ENCODE measurements at places on chromosomes 11 and 22.

DNA sequence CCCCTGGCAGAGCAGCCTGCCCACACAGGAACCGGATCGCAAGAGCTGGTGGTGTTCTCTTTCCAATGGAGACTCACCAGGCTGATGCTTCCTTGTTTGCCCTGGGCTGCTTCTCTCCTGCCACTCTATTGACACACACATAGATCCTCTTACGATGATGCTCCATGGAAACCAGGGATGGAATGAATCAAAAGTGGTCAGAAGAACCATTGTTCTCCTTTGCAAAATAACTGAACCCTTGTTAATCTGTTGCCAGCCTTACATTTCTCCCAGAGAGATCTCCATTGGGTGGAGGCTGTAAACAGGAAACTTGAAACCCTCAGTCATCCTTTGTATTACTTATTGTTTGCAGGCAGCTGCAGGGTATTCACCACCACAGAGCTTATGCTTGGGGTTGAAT, 24.6 kb upstream of the LDLRAD3 start:
- no peak for DNase-seq

- no peak for DNase-seq
Observed at GRCh38 chr11:2508793-2509192, 64.0 kb downstream of the KCNQ1 start.

DNA sequence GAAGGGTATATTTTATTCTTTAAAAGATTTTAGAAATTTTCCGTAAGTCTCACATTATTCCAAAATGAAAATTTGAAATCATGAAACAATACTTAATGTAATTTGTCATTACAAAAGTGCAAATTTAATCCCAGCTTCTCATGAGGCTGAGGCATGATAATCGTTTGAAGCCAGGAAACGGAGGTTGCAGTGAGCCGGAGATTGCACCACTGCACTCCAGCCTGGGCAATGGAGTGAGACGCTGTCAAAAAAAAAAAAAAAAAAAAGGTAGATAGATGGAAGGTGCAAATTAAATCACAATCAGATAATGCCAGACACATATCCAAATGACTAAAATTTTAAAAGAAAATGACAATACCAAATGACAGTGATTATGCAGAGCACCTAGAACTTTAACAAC, 644.2 kb downstream of the FAM181B start:
- no peak for DNase-seq

DNA sequence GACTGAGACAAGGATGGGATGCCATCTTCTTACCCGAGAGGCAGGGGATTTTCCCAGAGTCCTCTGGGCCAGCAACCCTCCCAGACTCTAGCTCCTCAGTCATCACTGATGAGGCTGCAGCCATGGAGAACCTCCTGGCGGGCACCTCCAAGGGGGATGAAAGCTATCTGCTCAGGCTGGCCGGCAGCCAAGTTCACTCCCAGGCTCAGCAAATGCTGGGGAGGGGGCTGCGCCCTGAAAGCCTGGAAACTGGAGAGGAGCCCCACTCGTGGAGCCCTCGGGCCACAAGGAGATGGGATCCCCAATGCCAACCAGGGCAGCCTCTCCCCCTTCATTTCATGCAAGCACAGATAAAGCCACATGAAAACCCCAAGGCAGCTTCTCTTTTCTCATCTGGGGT, 75.0 kb downstream of the CACNA1I start:
- DNase-seq, result no peak

DNA sequence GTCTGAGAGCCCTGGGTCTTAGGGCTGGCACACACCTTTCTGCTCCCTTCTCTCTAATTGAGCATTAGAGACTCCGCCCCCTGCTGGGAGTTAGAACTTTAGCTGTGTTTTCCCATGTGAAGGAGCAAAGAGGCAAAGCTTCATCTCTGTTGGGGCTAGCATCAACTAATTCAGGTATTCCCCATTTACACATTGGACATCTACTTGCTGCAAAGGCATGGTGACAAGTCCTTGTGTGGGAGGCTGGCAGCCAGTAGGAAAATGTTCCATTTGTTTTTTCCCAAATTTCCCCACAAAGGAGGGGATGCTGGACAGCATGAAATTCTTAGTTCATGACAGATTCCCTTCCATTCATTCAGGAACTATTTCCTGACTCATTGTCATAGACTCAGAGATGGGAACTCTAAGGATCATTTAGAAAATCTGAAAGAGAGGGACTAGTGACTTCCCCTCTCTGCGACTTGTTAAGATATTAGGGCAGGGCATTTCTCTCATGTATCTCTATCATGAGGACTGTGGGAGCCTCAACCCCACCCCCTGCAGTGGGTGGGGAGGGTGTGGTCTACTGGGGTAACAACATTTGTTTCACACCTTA, 3.6 kb downstream of the CD44 start:
- DNase-seq, result no peak

DNA sequence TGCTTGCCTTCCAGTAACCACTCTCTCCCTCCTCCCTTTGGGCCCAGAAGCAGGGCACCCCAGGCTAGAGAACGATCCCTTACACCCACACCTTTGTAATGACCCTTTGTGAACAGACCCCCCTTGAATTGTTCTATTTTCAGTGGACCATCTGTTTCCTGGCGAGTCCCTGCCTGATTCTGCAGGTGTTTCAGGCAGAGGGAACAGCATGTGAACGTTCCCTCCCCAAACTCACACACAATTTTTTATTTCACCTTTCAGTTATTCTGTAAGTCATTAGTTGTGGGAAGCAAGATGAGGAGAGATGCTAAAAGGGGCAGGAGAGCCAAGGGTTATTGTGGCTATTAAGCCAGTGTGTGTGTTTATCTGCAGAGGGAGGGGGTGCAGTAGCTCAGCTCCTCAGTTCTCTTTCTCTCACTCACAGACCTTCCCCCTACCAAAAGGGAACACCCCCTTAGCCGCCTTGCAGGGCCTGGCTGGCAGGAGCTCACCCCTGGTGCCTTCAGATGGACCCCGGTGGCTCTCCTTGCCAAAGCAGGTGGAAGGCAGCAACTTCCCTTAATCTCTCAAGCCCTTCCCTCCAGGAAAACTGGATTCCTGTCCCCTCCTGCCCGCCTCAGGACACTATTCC, 64.8 kb upstream of the SPON1 start:
- DNase-seq, result no peak

DNA sequence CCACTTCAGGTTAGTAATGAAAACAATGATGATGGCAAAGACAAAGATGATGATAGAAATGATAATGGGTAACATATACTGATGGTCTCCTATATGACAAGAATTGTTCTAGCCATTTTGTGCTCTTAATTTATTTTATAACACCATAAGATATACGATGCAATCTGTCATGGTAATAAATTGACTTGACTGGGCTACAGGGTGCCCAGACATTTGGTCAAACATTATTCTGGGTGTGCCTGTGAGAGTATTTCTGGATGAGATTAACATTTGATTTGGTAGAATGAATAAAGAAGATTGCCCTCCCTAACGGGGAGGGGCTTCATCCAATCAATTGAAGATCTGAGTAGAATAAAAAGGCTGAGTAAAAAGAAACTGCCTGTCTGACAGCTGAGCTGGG, 237.3 kb downstream of the LARGE1 start:
- no peak for DNase-seq

GRCh38 chr11:65861533-65862183, 1.4 kb downstream of the MUS81 start:
- no peak for DNase-seq

DNA sequence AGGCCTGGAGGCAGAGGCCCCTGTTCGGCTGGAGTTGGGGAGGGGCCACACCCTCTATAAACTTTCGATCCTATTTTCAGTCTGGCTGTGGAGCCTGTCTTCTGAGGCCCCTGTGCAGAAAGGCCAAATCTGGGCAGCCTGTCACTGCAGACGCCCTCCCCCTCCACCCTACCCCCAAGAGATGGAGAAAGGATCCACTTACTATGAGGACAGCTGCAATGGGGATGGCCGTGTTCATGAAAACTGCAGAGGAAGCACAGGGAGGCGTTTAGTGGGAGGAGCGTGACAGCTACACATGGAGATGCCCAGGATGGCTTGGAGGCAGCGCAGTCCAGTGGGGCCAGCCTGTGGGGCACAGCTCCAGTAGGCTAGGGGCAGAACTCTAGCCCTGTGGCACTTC, 43.5 kb upstream of the KCNJ11 start:
- no peak for DNase-seq

GRCh38 chr11:7595951-7596350, 77.3 kb downstream of the CYB5R2 start:
- DNase-seq, result no peak

- no peak for DNase-seq
Observed at GRCh38 chr11:126133901-126134300, 71.2 kb upstream of the CDON start.

- DNase-seq, result no peak
Observed at GRCh38 chr11:12397931-12398334, 20.6 kb downstream of the PARVA start.

- no peak for DNase-seq
Observed at GRCh38 chr11:28483072-28483867, 375.1 kb downstream of the METTL15 start.

GRCh38 chr11:59815754-59816153, 5.2 kb upstream of the MRPL16 start:
- DNase-seq, result no peak

DNA sequence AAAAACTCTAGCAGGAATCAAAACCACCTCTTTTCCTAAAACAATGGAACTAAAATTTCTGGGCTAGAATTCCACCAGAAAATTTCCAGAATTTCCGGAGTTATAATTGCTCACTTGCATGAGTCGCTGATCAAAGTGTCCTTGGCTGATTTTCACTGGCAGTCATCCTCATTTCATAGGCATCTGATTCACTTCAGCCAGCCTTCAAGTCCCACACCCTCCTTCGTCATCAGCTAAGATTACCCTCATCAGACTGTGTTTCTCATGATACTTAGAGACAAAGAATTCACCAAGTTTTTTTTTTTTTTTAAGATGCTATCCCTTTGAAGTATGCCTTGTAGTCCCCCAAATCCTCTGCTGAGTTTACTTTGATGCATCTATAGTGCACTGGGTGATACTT, 71.5 kb upstream of the RAB38 start:
- no peak for DNase-seq

- no peak for DNase-seq
Observed at GRCh38 chr22:31833930-31834329, 80.1 kb downstream of the DEPDC5 start.

GRCh38 chr11:60087239-60087638, 1.2 kb upstream of the MS4A2 start:
- DNase-seq, result no peak

- DNase-seq, result no peak
Observed at GRCh38 chr11:117303101-117303500, 12.0 kb downstream of the BACE1-AS start.

GRCh38 chr22:39282645-39283321, 36.6 kb downstream of the RPL3 start:
- no peak for DNase-seq

DNA sequence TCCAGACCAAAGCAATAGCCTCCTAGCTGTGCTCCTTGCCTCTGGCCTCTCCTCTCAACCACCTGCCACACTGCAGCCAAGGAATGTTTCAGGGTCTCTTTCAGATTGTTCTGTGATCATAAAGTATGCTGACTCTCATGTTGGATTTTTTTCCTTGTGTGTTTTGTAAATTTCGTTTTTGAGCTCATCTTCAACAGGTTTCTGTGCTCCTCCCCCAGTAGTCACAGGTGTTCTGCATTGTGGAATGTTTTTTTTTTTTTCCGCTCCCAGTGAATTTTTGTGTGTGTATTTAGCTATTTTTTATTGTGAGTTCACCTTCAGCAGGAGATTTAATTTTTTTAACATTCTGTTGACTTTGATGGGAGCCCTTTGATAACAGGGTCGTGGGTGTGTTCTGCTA, 153.7 kb downstream of the MYO18B start:
- no peak for DNase-seq

- DNase-seq, result no peak
Observed at GRCh38 chr22:26891429-26891828, 234.0 kb downstream of the MIAT start.

DNA sequence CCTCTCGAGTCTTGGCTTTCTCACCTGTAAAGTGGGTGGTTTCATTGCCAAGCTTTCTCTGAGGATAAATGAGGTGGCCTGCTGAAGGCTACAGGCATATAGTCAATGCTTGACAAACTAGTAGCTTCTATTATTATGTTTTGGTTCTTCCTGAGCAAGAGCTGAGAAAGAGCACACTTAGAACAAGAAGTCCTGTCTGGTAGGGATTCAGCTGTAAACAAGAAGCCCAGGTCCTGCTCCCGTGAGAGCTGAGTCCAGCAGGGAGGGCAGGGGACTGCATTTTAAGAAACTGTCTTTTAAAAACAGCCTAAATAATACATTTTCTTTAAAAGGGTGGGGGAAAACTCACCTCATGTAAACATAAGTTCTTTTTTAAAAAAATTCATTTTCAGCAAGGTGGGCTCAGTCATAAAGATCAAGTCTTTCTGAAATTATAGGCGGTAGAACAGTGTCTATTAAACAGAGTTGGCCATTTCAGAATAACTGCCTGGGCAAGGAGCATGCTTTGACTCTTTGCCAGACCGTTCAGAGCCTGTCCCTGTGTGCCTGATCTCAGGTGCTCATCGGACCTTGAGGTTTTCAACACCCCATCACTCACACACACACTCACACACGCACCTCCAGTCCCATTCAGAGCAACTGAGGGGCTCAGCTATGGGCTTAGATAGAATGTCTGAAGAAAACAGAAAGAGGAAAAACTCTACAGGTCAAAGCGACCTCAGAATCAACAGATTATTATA, 29.2 kb upstream of the MYO18B start:
- no peak for DNase-seq

GRCh38 chr11:3795131-3796001, 2.0 kb downstream of the NUP98 start:
- DNase-seq, result no peak

- DNase-seq, result no peak
Observed at GRCh38 chr11:101436511-101437142, 147.2 kb downstream of the TRPC6 start.

GRCh38 chr22:46023558-46023981, 46.6 kb upstream of the WNT7B start:
- no peak for DNase-seq

DNA sequence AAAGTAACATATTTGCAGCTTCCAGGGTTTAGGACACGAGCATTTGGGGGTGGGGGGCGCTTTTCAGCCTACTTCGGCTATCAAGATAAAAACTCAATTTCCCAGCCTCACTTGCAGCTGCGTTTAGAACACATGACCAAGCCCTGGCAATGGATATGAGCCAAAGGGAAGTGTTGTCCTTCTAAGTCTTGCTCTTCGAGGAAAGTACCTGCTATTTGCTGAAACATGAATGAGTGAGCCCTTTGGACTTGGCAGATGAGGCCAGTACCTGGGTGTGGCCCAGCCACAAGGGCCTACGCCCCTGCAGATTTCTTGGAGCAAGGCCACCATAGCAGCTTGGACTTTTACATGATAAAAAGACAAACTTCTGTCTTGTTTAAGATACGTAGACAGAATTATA, 60.2 kb upstream of the SORL1 start:
- no peak for DNase-seq

- DNase-seq, result no peak
Observed at GRCh38 chr11:131683666-131684065, 313.3 kb downstream of the NTM start.

- no peak for DNase-seq
Observed at GRCh38 chr11:96177146-96177545, 165.8 kb downstream of the MAML2 start.

- DNase-seq, result no peak
Observed at GRCh38 chr22:46763051-46763705, 728 bp downstream of the TBC1D22A start.

GRCh38 chr11:35141571-35141971, 2.6 kb downstream of the CD44 start:
- DNase-seq, result no peak

Data from stimulated activated CD4-positive, alpha-beta T cell treated with anti-CD3 and anti-CD28 coated beads, Interleukin-1b, Interleukin-23, amount 100 ng/mL, for 4 hours (primary cell).